ENCODE measurements at places on chromosomes 3 and 15.

- no peak overlapping the region for H3K27ac ChIP-seq
- no peak for DNase-seq
- H3K4me1 ChIP-seq = peaks cover 30% of the 10 kb centered on the region
- H3K4me3 ChIP-seq = no peak overlapping the region
These were observed 83.3 kb downstream of the TRIM42 start for GRCh38 chr3:140761076-140761639.

GRCh38 chr3:184791171-184791570, 20.8 kb upstream of the VPS8 start:
- peaks cover 4% of the 10 kb centered on the region for H3K27me3 ChIP-seq
- no peak overlapping the region for H3K27ac ChIP-seq
- DNase-seq = no peak
- no peak overlapping the region for H3K4me3 ChIP-seq
- H3K36me3 ChIP-seq = no peaks in the 10 kb centered on the region
- H3K4me1 ChIP-seq = peaks cover 3% of the 10 kb centered on the region

DNA sequence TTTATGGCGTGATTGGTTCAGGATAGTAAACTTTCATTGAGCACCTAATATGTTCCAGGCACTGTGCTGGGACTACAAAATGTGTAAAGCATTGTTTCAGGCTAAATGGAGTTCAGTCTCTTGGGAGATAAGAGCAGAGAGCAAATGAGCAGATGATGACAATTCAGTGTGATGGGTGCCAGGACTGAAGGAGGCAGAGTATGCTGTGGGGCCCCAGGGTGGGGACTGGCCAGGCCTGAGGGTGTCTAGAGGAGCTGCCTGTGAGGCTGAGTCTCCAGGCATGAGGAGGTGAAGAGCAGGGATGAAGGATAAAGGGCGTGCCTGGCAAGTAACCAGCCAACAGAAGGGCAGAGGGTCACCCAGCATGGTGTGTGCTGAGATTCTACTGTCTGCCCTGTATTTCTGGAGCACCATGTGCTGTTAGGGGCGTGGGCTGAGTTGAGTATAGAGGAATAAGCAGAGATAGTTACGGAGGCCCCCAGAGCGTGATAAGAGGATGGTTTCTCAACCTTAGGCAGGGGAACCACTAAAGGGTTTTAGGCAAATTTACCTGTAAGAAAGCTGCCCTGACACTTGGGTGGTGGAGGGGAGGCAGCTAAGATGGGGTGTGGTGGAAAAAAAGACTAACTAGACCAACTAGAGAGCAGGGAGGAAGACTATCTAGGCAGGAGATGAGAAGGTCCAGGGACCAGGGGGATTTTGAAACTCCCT, 38.5 kb downstream of the EPHB1 start:
- H3K27me3 ChIP-seq = no peaks in the 10 kb centered on the region
- no peak overlapping the region for H3K4me3 ChIP-seq
- H3K27ac ChIP-seq = no peak overlapping the region
- H3K36me3 ChIP-seq = no peaks in the 10 kb centered on the region

GRCh38 chr3:184784731-184785500, 27.1 kb upstream of the VPS8 start:
- H3K4me1 ChIP-seq = peaks cover 21% of the 10 kb centered on the region
- no peak overlapping the region for H3K4me3 ChIP-seq
- DNase-seq = no peak

GRCh38 chr3:128557531-128558280, 64.7 kb upstream of the GATA2 start:
- no peak overlapping the region for H3K4me3 ChIP-seq
- H3K27me3 ChIP-seq = peaks cover 53% of the 10 kb centered on the region
- no peak for DNase-seq
- H3K36me3 ChIP-seq = no peaks in the 10 kb centered on the region

DNA sequence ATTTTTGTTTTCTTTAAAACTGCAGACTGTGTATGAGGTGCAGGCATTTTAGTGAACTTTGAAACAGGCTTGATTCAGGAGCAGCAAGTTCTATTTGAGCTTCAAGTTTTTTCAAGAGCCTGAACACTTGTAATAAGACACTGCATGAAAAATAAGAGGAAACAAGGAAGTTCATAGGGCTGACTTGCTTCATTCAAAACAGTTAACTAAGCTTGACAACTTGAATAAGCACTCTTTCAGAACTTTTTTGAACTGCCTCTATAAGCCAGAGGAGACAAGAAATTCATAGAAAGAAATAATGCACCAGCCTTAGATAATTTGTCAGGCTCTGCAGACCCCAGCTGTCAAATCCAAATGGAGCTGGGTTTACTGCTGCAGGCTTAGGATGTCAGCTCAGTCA, 130.2 kb downstream of the SSR3 start:
- H3K4me3 ChIP-seq = no peak overlapping the region
- no peak overlapping the region for H3K27ac ChIP-seq
- H3K27me3 ChIP-seq = peaks cover 2% of the 10 kb centered on the region
- no peaks in the 10 kb centered on the region for H3K4me1 ChIP-seq
- DNase-seq = no peak
- no peaks in the 10 kb centered on the region for H3K36me3 ChIP-seq

GRCh38 chr3:172069478-172069877, 30.1 kb downstream of the FNDC3B start:
- H3K4me3 ChIP-seq = no peak overlapping the region
- no peaks in the 10 kb centered on the region for H3K4me1 ChIP-seq
- no peak overlapping the region for H3K27ac ChIP-seq
- H3K36me3 ChIP-seq = no peaks in the 10 kb centered on the region
- no peak for DNase-seq

DNA sequence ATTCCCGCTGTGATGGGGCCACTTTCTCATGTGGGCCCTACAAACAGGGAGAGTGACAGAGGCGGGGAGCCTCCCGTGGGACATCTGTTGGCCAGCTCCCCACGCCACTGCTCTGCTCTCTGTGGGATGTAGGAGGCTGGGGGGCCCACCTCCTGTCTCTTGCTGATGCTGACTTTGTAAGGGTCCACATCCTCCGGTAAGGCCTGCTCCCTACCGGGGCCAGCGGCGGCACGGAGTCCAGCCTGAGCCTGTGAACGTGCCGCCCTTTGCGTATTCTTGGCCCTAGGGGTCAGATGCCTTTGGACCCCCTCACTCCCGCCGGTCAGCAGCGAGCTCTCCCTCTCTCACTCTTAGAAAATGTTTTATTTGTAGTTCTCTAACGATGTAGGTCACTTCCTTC, 153.2 kb downstream of the LRRC28 start:
- H3K36me3 ChIP-seq = no peaks in the 10 kb centered on the region
- no peak overlapping the region for H3K27ac ChIP-seq

DNA sequence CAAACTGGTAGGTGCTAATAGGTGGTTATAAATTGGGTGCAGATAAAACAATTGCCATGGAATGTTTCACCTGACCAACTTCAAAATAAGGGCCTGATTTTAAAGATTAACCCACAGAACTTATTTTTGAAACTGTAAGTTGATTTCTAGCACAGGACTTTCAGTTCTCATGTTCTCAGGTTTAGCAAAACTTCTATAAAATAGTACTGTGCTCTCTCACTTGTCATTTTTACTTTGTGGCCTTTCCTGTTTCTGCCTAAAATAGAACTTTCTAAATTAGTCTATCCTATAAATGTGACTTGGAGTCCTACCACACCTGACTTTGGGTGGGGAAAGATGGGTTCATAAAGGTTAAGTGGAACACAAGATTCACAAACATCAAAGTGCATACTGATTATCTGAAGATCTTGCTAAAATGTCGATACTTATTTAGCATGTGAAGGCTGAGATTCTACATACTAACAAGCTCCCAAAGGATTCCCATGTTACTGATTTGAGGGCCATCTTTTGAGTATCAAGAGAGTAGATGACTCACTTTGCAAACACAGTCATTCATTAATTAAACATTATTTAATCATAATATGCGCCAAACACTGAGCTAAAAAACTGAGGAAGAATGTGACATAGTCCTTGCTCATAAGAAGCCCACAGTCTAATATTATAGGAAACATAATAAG, 38.6 kb downstream of the BTLA start:
- peak overlapping the region; percentile 85 for H3K27ac ChIP-seq
- H3K4me1 ChIP-seq = peaks cover 88% of the 10 kb centered on the region
- H3K4me3 ChIP-seq = peak overlapping the region; percentile 71
- no peaks in the 10 kb centered on the region for H3K27me3 ChIP-seq
- no peak for DNase-seq
- peaks cover 37% of the 10 kb centered on the region for H3K36me3 ChIP-seq

GRCh38 chr15:68707386-68707785, 113.3 kb downstream of the ANP32A start:
- H3K27ac ChIP-seq = no peak overlapping the region
- H3K27me3 ChIP-seq = no peaks in the 10 kb centered on the region
- peaks cover 7% of the 10 kb centered on the region for H3K36me3 ChIP-seq
- H3K4me1 ChIP-seq = no peaks in the 10 kb centered on the region
- DNase-seq = no peak

DNA sequence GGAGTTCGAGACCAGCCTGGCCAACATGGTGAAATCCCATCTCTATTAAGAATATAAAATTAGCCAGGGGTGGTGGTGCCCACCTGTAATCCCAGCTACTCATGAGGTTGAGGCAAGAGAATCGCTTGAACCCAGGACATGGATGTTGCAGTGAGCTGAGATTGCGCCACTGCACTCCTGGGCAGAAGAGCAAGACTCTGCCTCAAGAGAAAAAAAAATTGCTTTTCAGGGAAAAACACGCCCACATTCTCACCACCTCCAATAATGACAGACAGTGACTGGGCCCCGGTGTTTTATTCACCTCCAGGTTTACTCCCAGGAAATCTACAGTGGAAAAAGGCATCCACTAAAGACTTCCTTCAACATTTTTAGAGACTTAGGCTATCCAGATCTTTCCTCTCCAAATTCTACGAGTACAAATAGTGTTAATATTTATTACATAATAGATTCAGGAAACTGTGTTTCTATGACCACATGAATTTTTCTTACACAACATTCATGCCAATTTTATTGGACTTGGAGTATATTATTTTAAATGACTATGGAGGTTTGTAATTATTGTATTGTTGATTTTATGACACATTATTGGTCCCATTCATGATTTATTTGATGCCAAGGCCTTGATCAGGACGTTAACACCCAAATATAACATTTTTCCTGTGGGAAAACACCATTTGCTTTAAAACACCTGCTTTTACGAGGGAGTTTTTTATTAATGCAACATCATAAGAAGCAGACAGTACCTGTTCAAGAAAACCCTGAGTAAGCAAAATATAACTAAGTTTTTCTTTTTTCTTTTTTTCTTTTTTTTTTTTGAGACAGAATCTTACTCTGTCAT, 26.6 kb downstream of the IGF2BP2 start:
- no peak for DNase-seq
- no peak overlapping the region for H3K27ac ChIP-seq
- no peaks in the 10 kb centered on the region for H3K36me3 ChIP-seq

DNA sequence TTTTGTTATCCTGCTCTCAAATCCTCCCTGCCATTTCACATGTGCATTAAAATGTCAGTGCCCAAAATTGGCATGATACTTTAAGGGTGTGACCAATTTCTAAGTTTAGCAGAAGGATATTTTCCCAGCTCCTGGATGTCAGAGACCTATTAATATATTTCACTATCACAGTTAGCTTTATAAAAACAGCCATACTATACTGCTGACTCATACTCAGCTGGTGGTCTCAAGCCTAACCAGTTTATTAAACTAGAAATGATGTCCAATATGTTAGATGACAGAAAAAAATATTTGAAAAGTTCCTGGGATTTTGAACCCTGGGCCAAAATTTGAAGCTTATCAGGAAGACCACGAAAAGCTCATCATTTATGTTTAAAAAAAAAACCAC, 60.9 kb upstream of the ZNF280D start:
- no peak overlapping the region for H3K27ac ChIP-seq
- H3K27me3 ChIP-seq = no peaks in the 10 kb centered on the region
- no peak for DNase-seq
- H3K4me1 ChIP-seq = no peaks in the 10 kb centered on the region

GRCh38 chr15:44397869-44398268, 29.6 kb upstream of the CTDSPL2 start:
- H3K27ac ChIP-seq = no peak overlapping the region
- DNase-seq = no peak
- peaks cover 2% of the 10 kb centered on the region for H3K4me1 ChIP-seq

GRCh38 chr15:52094811-52095584, 17.6 kb downstream of the BCL2L10 start:
- no peaks in the 10 kb centered on the region for H3K27me3 ChIP-seq
- H3K27ac ChIP-seq = no peak overlapping the region
- DNase-seq = no peak

DNA sequence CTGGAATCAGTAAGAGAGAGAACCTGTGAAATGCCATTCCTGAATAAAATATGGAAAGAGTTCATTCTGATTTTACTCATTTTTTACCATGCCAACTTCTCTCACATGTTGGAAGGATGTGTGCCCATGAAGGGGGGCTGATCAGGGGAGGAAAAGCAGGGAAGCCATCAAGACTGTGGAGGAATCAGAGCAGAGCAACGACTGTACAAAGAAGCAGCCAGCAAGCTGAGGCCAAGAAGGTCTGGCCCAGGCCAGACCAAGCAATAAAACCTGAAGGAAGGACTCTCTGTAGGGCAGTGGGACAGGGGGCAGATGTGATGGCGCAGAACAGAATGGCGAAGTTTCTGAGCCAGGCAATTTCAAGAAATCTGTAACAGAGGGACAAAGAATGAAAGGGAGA, 24.0 kb upstream of the ARNT2 start:
- no peak overlapping the region for H3K4me3 ChIP-seq
- no peak for DNase-seq
- peaks cover 19% of the 10 kb centered on the region for H3K27me3 ChIP-seq
- H3K4me1 ChIP-seq = no peaks in the 10 kb centered on the region
- no peaks in the 10 kb centered on the region for H3K36me3 ChIP-seq
- H3K27ac ChIP-seq = no peak overlapping the region

DNA sequence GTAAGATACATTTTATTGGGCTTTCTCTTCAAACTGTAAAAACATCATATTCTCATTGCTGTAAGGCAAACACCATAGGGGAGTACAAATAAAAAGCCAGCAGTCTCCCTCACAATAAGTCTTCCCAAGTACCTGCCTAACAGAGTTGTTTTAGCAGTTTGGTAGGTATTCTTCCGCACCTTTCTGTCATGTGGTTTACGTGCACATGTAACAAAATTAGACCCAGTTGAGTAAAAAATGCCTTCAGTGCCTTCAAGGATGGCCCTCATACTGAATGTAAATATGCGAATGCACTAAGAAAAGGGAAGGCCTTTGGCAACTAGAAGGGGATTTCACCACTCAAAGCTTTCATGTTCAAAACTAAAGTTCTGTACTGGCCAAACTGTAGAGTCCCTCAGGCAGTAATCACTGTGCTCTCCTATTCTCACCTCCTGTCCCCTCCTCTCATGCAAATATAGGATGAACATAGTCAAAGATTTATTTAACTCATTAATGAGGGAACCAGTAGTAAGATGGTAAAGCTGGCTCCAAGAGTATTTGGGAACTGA, 26.4 kb downstream of the USP3 start:
- DNase-seq = no peak
- H3K4me3 ChIP-seq = peak overlapping the region; percentile 12
- H3K36me3 ChIP-seq = peaks cover 37% of the 10 kb centered on the region
- peak overlapping the region; percentile 54 for H3K27ac ChIP-seq
- H3K27me3 ChIP-seq = no peaks in the 10 kb centered on the region
- H3K4me1 ChIP-seq = peaks cover 96% of the 10 kb centered on the region

GRCh38 chr3:131735116-131735515, 232.3 kb upstream of the MRPL3 start:
- DNase-seq = no peak
- no peak overlapping the region for H3K27ac ChIP-seq
- no peaks in the 10 kb centered on the region for H3K27me3 ChIP-seq
- no peaks in the 10 kb centered on the region for H3K36me3 ChIP-seq
- no peak overlapping the region for H3K4me3 ChIP-seq
- no peaks in the 10 kb centered on the region for H3K4me1 ChIP-seq

Data from activated B cell treated with CpG ODN at 0.5 μM for 24 hours (primary cell).